SJSA1 (cell line): ENCODE measurements at places on chromosomes 5 and 9. TPM values are rescaled to one million over a fixed set of nuclear protein-coding genes. Genes with fewer than 3 reads are reported as not detected.

- no peak for DNase-seq
Measured at GRCh38 chr9:78298046-78298765, 1.3 kb downstream of the PSAT1 start.

GRCh38 chr5:54944364-54944763 is 41.0 kb downstream of the ESM1 start:
- DNase-seq: no peak

DNA sequence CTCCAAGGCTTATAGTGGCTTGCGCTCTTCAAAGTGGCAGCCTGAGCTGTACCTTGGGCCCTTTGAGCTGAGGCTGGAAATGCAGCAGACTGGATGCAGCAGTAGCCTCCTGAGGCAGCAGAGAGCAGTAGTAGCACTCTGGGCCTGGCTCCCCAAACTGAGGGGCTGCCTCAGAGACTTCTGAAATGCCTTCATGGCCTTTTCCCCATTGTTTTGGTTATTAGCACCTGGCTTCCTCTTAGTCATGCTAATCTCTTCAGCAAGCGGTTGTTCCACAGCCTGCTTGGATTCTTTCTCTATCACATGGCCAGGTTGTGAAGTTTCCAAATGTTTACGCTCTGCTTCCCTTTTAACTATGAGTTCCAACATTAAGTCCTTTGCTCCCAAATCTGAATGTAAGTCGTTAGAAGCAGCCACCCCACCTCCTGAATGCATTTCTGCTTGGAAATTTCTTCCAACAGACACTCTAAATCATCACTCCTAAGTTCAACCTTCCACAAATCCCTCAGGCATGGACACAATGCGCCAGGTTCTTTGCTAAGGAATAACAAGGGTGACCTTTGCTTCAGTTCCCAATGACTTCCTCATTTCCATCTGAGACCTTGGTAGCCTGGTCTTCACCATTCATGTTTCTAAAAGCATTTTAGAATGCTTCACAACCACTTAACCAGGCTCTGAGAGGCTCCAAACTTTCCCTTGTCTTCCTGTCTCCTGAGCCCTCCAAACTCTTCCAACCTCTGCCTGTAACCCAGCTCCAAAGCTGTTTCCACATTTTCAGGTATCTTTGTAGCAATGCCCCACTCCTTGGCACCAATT is 145.8 kb downstream of the ZDHHC21 start:
- DNase-seq: no peak

- DNase-seq: no peak
Measured at GRCh38 chr9:126317513-126317912, 9.1 kb upstream of the MVB12B start.

- no peak for DNase-seq
Measured at GRCh38 chr5:79205965-79206364, 30.0 kb upstream of the JMY start.

DNA sequence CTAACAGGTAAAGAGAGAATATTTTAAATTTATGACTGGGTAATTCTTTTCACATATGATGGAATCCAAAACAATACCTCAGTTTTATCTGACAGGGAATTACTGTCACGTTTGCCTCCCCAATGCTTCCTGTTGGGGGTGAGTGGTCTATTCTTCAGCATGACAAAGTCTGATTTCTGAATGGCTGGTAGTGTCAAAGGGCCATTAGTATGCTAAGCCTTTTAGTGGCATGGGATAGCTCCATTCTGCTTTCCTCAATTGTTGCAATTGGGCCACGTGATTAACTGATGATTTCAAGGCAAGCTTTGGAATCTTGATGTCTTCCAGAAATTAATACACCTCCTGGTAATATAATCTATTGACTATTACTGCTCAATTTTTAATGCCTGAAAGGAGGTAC is 14.7 kb upstream of the NDUFS4 start:
- DNase-seq: no peak

- no peak for DNase-seq
Measured at GRCh38 chr5:168020542-168021294, 270.7 kb upstream of the WWC1 start.

- no peak for DNase-seq
Measured at GRCh38 chr5:66012271-66012670, 85.9 kb downstream of the ERBIN start.

- DNase-seq: no peak
Measured at GRCh38 chr9:134442486-134443173, 116.4 kb downstream of the RXRA start.

DNA sequence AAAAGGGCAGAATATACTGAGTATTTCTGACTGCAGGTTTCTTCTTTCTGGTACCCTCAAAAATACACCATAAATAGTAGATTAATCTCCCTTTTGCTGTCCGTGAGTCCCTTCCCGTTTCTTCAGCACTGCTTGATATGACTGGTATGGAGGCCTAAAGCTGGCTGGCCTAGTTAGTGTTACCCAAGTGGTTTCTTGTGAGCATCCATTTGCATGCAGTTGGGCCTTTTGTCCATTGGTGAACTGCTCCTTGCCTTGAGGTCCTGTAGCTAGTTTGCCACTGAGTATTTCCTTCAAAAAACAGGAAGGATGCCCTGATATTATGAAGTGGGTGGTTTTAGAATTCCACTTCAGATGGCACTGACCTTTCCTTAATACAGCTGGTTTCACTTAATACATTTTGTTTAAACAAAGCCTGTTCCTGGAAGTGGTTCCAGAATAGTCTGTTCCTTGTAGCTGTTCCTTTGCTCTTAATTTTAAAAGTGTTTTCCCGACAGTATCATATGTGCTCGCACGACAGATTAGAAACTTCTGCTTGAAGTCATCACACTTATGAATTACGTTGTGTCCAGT is 40.0 kb upstream of the ABL1 start:
- no peak for DNase-seq

- DNase-seq: no peak
Measured at GRCh38 chr9:31912636-31913035, 471.8 kb upstream of the ACO1 start.

- DNase-seq: no peak
Measured at GRCh38 chr5:78787783-78788182, 139.2 kb upstream of the LHFPL2 start.

DNA sequence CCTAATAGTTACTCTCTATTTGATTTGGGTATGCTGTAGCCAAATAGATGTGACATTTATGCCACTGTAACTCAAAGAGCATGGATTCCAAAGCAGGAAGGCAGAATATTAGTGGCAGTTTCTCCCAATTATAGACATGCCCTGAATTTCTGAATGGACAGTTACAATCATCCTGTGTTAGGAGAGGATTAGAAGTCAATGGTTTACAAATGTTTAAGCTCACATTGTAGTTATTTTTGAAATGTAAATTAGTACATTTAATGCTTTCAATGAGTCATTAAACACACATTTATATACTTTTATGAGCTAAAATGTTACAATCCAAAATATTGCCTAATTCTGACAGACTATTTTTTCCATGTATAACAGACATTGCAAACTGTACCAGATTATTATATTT is 62.3 kb upstream of the CDH18 start:
- no peak for DNase-seq

DNA sequence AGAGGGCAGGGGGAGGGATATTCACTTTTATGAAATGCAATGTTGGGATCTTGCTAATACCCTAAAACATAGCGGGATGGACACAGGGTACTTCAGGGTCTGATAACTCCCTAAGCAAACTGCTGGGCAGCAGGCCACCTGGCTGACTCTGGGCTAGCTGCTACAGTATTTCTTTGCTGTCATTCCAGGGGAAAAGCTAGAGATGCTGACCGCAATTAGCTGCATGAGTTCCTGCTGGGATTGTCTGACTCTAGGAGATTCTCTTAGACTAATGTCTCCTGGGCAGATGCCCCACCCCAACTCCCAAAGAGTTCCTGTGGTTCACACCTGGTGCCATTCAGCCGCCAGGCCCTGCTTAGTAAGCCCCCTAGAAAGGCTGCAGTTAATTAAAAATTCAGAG is 69.9 kb downstream of the PSAT1 start:
- no peak for DNase-seq

GRCh38 chr9:26863074-26863473 is 29.5 kb downstream of the CAAP1 start:
- DNase-seq: no peak

GRCh38 chr9:99718631-99719030 is 103.1 kb upstream of the NR4A3 start:
- no peak for DNase-seq

DNA sequence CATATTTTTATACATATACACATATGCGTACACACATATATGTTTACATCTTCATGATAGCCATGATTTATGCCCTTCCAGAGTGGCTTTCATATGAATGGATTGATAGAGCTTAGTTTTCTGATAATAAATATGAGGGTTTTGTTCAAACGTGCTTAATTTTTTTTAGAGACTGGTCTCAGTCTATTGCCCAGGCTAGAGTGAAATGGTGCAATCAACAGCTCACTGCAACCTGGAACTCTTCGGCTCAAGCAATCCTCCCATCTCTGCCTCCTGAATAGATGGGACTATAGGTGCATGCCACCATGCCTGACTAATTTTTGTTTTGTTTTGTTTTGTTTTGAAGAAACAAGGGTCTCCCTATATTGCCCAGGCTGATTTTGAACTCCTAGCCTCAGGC is 48.6 kb upstream of the ZSWIM6 start:
- no peak for DNase-seq

DNA sequence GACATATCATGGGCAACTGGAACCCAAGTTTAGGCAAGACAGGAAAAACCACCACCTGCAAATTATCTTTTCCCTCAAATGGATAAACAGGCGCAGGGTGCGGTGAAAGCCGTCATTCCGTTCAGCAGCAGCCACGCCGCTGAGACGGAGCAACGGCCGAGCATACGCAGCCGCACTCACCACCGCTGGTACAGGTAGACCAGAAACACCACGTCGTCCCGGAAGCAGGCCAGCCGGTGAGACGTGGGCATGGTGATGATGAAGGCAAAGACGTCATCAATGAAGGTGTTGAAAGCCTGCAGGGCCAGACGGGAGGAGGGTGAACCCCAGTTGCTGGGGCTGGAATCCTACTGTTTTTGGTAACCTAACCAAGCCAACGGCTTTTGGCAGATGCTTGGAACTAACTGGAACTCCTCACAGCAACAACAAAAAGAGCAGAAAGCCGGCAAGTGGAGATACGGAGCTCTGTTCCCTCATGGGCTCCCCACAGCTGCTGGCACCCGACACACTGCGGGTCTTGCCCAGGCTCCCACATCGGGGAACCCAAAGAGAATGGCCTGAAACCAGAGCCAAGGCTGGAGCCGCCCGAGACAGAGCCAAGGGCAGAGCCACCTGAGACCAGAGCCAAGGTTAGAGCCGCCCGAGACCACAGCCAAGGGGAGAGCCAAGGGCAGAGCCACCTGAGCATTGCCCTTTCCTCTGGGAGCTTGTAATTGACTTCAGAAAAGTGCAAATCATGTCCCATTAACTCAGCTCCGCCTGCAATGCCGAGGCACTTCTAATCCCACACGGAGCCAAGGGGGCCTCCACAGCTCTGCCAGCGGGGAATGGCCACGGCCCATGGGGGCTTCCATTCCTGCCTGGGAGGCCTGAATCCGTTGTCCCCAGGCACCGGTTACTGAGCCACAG is 24.2 kb downstream of the CLPTM1L start:
- no peak for DNase-seq

DNA sequence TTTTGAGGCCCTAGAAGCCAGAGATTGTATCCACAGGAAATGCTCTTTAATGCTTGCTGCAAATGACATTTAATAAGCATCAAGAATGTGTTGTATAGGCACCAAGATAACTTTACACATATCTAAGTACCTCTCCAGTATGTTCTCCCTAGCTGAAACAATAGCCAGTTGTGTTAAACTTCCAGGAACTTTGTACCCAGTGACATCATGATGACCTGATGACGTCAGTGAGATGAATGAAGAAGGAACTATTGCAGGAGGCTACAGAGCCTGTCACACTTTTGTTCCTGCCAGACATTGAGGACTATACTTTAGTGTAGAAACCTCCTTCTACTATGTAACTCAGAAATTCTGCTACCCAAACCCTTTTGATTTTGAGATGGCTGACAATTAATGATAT is 129.8 kb downstream of the CD180 start:
- DNase-seq: no peak

DNA sequence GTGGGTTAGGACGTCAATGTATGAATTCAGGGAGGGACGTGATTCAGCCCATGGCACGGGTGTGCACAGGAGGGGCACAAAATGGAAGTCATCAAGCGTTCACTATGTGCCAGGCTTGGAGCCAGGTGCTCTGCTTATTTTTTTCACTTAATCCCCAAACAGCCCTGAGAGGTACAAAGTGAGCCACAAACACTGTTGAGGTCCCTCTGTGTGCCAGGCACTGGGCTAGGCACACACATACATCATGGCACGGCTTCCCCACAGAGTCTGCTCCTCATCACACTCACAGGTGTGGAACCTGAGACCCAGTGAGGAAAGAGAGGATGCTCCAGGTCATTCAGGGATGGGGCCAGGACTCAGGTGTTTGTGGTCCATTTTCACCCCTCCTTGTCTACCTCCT is 68.1 kb downstream of the GALNT12 start:
- DNase-seq: no peak

DNA sequence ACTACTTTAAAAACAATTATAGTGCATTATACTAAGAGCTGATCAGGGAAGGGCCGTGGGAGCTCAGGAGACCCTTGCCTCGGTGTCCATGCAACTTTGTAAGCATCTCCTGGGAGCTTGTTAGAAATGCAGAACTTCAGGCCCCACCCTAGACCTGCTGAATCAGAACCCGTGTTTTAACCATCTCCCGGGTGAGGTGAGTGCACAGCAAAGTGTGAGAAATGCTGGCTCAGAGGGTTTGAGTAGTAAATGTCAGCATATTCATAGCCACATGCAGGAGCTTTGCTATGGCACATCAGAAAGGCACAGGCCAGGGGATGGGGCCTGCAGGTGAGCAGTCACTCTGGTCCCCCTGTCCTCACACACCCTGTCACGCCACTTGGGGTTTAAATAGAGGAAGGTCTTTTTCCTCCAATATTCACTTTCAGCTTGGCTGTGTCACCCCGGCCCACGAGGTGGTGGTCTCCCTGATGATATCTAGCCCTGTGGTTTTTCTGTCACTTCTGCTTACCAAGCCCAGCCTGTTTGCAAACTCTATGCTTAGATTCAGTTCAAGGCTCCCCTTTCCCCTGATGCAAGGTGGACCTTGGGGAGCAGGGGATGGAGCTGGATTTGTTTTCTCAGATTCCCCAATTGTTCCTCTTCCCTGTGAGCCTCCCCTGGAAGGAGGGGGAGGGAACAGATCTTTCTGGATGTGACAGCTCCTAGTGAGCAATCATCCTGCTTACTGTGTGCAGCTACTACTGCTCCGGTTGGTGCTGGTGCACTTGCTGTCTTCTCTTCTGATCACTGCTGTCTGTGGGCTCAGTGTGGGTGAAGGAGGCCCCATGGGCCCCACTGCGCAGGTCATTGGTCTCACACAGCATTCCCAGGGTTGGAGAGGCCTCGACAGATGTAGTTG is 51.8 kb upstream of the TGFBR1 start:
- DNase-seq: no peak

- no peak for DNase-seq
Measured at GRCh38 chr5:128199611-128200010, 116.0 kb downstream of the SLC12A2 start.

The DNAJB5 gene
- 2.8 and 6.3 TPM in 2 replicates for total RNA-seq

The SLC38A9 gene
- 22.3 and 26.6 TPM in 2 replicates for total RNA-seq

The CCL21 gene
- total RNA-seq: not detected in 2 replicates

The FAM221B gene
- total RNA-seq: not detected in 2 replicates

The CLIC3 gene
- 0.89 TPM in 1 of 2 replicates, not detected in the other for total RNA-seq

The LCN9 gene
- total RNA-seq: not detected in 2 replicates

The PTGER4 gene
- total RNA-seq: 22.5 and 27.6 TPM in 2 replicates
